ENCODE measurements at places on chromosomes 16 and 17.
A peak's percentile ranks its signal among the peaks of the same experiment; 100 is the strongest.

DNA sequence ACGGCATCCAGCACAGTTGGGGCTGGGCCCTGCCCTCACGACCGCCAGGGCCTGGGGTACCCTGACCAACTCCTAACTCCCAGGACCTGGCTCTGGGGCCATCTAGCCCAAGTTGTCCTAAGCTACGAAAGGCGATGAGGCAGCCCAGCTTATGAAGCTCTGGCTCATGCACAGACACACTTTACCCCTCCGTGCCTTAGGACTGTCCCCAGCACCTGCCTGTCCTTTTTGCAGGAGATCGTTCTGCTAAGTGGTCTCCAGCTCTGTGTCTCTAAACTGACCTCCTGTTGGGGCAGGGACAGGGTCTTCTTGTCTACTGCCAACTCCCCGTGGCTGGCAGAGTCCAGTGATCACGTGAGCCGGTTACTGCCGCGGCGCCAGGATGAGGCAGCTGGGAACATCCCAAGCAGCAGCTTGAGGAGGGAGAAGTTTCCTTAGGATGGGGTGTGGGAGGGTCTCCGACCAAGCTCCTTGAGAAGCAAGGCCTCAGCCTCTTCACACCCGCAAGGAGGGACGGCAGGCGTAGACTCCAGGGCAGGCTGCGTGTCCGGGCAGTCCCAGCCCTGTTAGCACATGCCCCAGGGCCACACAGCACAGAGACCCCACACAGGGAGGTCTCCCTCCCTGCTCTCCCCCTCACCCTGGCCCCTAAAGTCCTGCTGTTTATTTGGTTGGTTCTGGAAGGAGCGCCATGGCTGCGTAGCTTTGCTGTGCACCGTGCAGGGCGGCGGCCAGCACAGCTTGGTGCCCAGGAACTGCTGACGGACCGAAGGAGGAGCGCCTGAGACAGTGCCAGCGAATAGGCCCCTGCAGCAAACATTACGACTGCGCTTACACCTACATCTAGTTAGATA, 16.4 kb upstream of the METRNL start:
- DNase-seq: no peak

- peak; percentile 28 for DNase-seq
Observed at GRCh38 chr17:17079761-17080160, 37.5 kb downstream of the MPRIP start.

- no peak for DNase-seq
Observed at GRCh38 chr17:62573480-62574117, 53.9 kb upstream of the MRC2 start.

DNA sequence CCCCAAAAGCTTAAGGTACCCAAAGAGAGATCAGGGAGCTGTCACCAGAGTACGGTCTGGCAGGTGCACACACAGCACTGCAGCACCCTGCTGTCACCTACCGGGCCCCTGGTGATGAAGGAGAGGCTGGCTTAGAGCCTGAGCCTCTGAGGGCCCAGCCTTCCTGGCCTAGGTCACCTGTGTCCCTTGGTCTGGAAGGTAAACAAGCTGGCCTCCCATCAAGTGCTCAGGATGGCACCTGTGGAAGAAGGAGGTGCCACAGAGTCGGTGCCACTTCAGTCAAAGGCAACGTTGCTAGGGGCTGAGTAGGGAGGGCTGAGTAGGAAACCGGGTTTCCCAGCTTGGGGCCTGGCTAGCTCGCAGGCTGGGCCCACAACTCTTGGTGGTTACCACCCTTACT, 70.7 kb downstream of the COG7 start:
- no peak for DNase-seq

- DNase-seq: no peak
Observed at GRCh38 chr17:48825446-48826381, 5.1 kb upstream of the CALCOCO2 start.

Measured in amygdala (tissue), 56 donors.